ENCODE measurements at places on chromosomes 1 and 21. TPM values are rescaled to one million over a fixed set of nuclear protein-coding genes. Genes with fewer than 3 reads are reported as not detected.

GRCh38 chr1:31683997-31684396 is 19.8 kb downstream of the COL16A1 start:
- no peak for DNase-seq

The FNBP1L gene
- 24.8 TPM for total RNA-seq

- no peak for DNase-seq
Measured at GRCh38 chr1:82116105-82116504, 315.4 kb downstream of the ADGRL2 start.

DNA sequence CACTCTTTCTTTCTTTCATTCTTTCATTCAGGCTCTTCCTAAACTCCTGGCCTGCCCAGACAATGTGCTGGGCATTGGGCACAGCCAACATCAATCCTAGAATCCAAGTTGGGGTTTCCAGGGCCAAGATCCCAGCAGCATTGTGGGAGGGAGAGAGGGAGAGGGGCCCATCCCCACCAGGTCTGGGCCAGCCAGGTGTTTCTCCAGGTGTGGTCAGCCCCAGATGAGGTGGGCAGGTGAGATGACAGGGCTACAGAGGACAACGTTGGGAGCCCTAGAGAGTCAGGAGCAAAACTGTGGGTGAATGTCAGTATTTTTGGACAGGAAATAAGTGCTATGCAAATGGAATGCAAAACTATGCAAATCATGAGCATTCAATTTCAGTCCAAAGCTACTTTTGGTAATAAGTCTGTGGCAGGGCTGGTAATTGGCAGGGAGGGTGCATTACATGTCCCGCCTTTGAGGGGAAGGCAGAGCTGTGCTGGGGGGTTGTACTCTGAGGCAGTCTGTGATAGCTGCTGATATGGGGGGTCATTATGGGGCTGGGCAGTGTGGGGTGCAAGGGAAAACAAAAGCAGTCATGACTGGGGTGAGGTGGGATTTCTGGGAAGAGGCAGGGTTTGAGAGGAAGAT is 139.9 kb upstream of the IGSF21 start:
- no peak for DNase-seq

DNA sequence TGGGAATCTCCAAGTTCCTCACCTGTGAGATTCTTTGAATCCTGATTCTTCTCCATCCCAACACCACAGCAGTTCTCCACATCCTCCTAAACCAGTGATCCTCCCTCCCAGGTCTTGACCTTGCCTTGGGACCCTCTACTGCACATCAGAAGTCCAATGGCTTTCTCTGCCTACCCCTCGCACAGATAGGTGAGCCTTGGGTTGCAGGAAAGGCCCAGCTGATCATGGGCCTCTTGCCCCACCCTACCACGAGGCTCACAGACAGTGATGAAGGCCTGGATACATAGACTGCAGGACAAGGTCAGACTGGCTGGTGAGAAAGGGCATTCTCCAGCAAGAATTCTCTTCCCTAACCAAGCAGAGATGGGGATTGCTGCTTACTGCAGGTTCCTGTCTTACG is 825 bp downstream of the FABP3 start:
- no peak for DNase-seq

GRCh38 chr21:33909756-33910155 is 5.8 kb downstream of the ATP5PO start:
- DNase-seq = no peak

GRCh38 chr1:145785547-145785946 is 38.3 kb downstream of the RNF115 start:
- no peak for DNase-seq

- DNase-seq = no peak
Measured at GRCh38 chr1:151542710-151543129, 2.6 kb downstream of the TUFT1 start.

- DNase-seq = no peak
Measured at GRCh38 chr1:6700853-6701436, 671 bp downstream of the DNAJC11 start.

The CDCA8 gene
- 0.60 TPM for total RNA-seq

The COL8A2 gene
- 1.0 TPM for total RNA-seq

The ERVH48-1 gene
- total RNA-seq = not detected

All from Right ventricle myocardium inferior (tissue), 1 donor.